Glomerular endothelial cell (primary cell): ENCODE measurements at places on chromosomes 3 and 15. TPM values are rescaled to one million over a fixed set of nuclear protein-coding genes. Genes with fewer than 3 reads are reported as not detected.

PGBD4 gene
- total RNA-seq = 1.1 and 1.5 TPM in 2 replicates

GPR149 gene
- total RNA-seq = not detected in 2 replicates

SLCO2A1 gene
- total RNA-seq = 1.6 and 2.2 TPM in 2 replicates

MTFMT gene
- 18.2 and 22.4 TPM in 2 replicates for total RNA-seq

SCN5A gene
- total RNA-seq = 3.1 and 5.2 TPM in 2 replicates

TRIM59 gene
- 7.1 and 9.0 TPM in 2 replicates for total RNA-seq

XCR1 gene
- not detected in 2 replicates for total RNA-seq

CX3CR1 gene
- total RNA-seq = not detected in 2 replicates

LMAN1L gene
- 0.64 TPM in 1 of 2 replicates, not detected in the other for total RNA-seq

GABRA5 gene
- total RNA-seq = not detected in 2 replicates

CLDN18 gene
- not detected in 2 replicates for total RNA-seq

GPR176 gene
- total RNA-seq = 24.0 and 26.5 TPM in 2 replicates

CCDC14 gene
- total RNA-seq = 24.0 and 26.3 TPM in 2 replicates

BCL2A1 gene
- not detected in 2 replicates for total RNA-seq

BCHE gene
- 29.0 and 29.1 TPM in 2 replicates for total RNA-seq

UBAP1L gene
- total RNA-seq = 0.53 and 1.6 TPM in 2 replicates

GPR171 gene
- not detected in 2 replicates for total RNA-seq
